Left ventricle myocardium inferior (tissue), 1 donor: ENCODE measurements at places on chromosomes 12 and 14. TPM values are rescaled to one million over a fixed set of nuclear protein-coding genes. Genes with fewer than 3 reads are reported as not detected.

The TMTC1 gene
- total RNA-seq = 38.4 TPM

GRCh38 chr12:97471194-97471593, 8.6 kb downstream of the RMST start:
- no peak for DNase-seq

- DNase-seq = no peak
Observed at GRCh38 chr12:123645878-123646277, 12.2 kb downstream of the GTF2H3 start.

DNA sequence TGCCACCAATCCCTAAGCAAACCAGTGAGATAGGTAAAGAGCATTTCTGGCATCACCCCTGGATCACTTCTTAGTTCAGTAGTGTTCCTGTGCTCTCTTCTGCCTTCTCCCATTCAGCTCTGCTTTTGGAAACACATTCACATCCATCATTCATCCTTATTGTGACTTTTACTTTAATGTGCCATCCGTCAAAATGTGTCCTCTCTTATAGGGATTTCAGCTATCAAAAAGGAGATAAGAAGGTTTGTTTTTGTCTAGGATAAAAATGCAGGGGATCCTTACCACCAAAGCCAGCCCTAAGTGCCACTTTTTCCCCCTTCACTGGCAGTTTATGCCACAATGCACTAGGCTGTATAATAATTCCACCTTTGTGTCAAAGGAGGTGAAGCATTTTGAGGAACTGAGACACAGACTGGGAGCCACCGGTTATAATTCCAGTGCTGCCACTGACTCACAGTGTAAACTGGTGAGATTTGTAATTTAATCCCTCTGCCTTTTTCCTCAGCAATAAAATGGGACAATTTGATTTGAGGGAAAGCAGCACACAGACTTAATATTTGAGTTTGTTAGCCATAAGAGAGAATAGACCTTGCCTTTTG, 158.6 kb downstream of the PAX9 start:
- DNase-seq = no peak

- DNase-seq = no peak
Observed at GRCh38 chr12:112738531-112738930, 53.0 kb upstream of the RPH3A start.
